Stimulated activated CD4-positive, alpha-beta T cell treated with anti-CD3 and anti-CD28 coated beads, Interleukin-2, amount 100 ng/mL, for 48 hours (primary cell): ENCODE measurements at places on chromosomes 12 and 14.

- DNase-seq = no peak
These were observed 17.1 kb downstream of the MTHFD1 start for GRCh38 chr14:64405295-64405694.

DNA sequence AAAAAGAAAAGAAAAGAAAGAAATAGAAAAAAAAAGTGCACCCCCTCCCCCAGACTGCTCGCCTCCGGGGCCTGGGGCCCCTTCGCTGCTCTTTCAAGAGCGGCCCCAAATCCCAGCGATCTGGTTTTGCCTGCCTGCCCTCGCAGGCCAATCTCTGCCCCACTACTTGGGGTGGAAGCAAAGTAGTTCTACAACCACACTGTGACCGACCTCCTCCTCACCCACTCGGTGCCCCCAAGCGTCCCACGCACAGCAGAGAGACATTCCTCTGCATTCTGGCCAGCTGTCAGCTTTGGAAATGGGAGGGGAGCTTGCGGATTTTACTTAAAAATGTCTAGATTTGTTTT lies 2.4 kb upstream of the TBX3 start:
- DNase-seq = no peak

DNA sequence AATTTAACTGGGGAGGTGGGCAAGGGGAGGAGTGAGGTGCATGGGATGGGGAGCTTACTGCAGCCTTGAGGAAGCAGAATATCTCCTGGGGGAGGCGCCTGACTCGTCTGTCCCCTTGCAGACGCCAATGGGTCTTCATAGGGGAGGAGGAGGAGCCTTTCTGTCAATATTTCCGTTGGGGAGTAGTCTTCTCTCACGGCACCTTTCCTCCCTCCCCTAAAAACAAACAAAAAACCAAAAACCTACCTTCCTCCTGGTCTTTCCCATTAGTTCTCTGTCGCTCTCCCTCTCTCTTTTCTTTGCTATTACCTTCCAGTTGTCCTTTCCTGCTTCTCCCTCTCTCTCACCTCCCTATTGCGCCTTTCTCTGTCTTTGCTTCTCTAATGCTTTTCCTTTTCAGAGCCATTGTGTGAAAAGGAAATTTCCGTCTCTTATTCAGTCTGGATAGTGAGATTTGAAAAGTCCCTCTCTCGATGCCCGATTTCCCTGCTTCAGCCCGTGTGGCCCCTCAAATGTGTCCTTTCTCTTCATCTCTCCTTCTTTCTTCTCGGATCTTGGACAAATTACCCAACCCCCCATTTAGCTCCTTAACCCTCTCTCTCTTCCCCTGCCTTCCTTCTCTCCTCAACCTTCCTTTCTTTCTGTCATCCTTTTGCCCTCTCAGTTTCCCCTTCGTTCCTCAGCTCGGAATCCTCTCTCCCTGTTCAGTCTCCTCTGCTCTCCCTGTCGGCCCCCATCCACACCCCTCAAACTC lies 5.9 kb downstream of the GPR84 start:
- no peak for DNase-seq

- peak; percentile 54 for DNase-seq
These were observed 26.5 kb upstream of the TAMALIN start for GRCh38 chr12:51980051-51980808.

GRCh38 chr12:68806488-68807237 lies 1.3 kb upstream of the MDM2 start:
- DNase-seq = no peak

DNA sequence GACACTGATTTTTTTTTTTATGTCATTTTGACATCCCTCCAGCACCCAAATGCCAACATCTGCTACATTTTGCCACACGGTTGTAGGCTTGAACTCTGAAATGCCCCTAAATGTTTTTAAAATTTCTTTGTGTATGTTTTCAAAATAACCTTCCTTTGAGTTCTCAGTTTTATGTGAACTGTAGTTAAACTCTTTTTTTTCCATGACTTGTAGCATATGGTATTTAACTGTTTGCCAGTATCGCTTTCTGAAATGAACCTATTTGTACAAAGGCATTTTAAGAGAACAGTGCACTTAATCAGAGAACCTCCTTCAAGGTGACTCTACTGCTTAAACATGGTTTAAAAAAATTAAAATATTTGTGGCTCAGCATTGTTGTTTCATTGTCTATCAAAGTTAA lies 61.5 kb downstream of the PDE3A start:
- no peak for DNase-seq

GRCh38 chr14:65819569-65819968 lies 407.0 kb downstream of the FUT8 start:
- no peak for DNase-seq

DNA sequence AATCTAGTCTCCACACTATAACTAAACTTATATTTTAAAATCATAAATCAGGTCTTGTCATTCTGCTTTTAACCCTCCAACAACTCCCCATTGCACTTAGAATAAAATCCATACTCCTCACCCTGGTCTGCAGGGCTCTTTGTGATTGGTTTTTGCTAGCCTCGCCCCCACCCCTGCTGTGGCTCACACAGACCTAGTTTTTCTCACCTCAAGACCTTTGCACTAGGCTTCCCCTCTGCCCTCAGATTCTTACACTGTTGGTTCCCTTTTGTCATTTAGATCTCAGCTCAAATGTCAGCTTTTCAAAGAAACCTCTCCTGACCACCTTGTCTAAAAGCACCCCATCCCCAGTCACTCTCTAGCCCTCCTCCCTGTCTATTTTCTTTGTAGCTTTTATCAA lies 10.7 kb upstream of the LHX5 start:
- no peak for DNase-seq

DNA sequence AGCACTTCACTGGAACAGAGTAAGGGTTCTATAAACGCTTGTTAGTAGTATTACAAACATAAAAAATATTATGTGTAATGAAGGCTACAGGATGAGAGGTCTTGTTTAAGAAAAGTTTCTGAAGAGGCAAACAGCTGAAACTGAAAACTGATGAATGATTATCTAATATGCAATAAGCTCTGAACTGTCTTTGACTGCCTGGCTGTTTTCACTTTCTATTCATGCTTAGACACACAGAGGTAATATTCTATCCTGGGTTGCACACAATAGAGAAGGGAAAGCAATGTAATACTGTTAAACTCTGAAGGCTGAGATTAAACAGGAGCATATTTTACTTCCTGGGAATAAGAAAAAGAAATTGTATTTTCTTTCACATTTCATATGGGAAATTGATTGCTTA lies 251.3 kb downstream of the ALX1 start:
- no peak for DNase-seq

GRCh38 chr12:46985816-46986215 lies 93.6 kb upstream of the PCED1B start:
- DNase-seq = no peak

DNA sequence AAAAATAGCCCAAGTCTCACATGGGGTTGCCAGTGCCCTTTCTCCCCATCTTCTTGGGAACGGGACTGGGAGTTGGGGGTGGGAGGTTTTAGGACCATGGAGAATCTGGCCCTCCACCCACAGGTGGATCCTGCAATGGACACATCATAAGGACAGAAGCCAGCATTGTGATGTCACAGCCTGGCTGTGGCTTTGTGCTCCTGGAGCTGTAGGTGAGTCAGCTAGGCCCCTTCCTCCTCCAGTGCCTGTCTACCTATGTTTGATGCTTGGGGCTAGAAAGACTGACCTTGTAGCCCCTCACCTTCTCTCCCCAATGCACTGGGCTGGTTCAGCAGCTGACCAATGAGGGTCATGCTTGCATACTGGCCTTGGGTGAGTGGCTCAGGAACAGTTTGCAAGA lies at the start of gene CCDC197:
Gene CCDC197, plus strand, starts transcription at position 220 of the 400 bp plus-strand sequence. CDS start 831 bp downstream, outside the sequence.
- DNase-seq = no peak

DNA sequence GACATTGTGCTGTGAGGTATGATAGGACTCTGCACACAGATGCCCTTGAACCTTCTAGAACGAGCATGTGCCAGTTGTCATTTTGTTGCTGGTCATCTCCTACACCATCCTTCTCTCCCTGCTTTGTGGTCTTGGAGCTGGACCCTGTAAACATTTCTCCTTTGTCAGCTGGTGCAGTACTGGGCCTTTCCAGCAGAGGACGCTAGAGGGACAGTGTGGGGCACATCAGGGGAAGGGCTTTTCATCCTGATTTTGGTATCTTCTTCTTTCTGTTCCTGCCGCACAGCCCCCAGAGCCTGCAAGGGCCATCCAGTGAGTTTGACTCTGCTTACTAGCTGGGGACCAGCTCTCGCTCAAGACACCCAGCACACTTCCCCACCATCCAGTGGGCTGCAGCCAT lies 484.6 kb downstream of the AACS start:
- no peak for DNase-seq

GRCh38 chr14:76050797-76051392 lies 65.3 kb downstream of the IFT43 start:
- DNase-seq = peak; percentile 67

DNA sequence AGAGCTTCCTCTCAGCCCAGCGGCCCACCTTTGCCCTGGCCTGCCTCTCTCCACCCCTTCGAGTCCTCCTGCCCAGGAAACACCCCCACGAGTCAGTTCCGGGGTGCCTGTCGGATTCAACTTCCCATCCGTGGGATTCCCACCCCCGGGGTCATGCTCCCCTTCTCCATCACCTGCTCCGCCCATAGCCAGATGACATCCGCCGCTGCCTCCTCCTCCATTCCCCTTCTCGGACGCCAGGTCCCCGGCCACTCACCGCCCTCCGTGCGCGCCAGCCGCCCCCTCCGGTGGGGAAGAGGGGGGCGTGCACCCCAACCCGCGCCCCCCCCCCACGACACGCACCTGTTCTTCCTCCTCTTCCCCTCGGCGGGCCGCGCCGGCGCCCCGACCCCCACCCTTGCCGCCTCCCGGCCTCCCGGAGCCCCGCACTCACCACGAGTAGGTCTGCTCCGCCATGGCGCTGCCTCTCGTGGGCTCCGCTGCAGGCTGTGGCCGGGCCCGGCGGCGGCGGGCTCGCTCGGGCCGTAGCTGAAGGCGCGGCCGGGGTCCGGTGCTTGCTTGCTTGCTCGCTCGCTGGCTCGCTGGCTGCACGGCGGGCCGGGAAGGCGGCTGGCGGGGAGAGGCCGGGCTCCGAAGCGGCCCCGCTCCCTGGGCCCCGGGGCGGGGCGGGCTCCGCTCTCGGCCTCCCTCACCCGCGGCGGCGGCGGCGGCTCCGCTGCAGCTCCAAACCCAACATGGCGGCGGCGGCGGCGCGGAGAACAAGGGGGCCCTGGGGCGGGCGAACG lies 554 bp downstream of the SPPL3 start:
- peak; percentile 42 for DNase-seq

DNA sequence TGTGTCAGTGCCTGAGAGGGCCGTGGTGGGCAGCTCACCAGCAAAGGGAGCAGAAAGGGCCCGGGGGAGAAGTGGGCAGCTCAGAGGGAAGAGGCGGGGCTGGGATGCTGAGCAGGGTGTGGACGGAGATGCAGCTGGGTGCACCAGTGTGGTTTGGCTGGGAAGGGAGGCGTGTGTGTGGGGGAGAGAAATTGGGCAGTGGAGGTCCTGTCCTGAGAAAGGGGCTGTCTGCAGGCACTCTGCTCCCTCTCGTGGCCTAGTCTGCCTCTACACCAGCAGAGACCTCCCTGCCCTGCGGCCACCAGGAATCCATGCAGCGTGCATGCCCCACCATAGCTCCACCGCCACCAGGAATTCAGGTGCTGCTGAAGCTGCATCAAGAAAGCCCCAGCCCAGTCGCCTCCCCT lies 6.4 kb downstream of the TMEM121 start:
- DNase-seq = no peak

DNA sequence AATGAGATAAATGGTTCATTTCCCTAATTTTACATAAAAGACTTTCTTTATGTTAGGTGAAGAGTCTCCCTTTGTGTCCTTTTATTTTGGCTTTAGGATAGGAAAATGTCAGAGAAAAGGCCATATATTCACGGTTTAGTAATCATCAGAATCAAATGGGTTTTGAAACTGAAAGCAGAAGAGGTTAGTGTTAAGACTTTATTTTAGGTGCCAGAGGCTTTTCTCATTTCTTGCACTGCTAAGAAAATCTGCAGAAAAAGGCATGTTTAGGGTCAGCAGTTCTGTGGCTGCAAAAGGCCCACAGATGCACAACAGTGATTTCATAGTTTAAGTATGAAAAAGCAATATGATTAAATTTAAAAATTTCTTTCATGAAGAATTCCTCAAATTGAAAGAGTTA lies 80.4 kb upstream of the SINHCAF start:
- no peak for DNase-seq

DNA sequence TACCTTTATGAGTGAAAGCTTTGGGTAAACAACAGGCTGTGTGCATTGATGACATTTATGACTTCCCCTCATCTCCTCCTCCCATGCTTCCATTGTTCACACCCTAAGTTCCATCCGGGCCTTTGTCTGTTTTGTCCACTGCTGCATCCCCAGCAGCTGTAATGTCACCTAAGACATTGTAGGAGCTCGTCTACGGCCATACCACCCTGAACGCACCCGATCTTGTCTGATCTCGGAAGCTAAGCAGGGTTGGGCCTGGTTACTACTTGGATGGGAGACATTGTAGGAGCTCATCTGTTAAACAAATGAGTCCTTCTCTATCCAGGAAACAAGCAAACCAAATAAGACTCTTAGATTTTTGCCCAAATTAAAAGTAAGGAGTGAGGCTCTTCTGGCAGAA lies 40.4 kb upstream of the SYCP3 start:
- no peak for DNase-seq

DNA sequence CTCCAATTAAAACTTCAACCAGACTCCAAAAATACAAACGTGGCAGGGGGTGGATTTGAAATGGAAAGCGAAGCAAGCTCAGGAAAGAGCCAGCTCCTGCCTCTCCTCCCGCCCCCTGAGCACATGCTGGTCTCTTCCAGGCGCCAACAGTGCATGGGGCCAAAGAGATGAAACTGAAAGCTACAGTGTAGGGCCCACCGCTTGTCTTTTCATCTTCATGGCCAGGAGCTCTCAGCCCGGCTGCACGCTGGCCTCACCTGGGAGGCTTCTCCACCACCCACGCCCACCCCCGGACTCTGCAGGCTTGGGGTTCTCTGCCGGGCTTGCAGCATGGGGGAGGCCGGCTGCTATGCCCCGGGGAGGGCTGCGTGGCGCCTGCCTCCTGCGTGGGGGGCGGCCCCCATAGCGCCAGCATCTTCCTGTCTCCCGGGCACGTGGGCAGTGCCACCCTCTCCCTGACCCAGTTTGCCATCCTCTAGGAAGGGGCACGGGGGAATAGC lies 2.0 kb downstream of the RIMBP2 start:
- no peak for DNase-seq

DNA sequence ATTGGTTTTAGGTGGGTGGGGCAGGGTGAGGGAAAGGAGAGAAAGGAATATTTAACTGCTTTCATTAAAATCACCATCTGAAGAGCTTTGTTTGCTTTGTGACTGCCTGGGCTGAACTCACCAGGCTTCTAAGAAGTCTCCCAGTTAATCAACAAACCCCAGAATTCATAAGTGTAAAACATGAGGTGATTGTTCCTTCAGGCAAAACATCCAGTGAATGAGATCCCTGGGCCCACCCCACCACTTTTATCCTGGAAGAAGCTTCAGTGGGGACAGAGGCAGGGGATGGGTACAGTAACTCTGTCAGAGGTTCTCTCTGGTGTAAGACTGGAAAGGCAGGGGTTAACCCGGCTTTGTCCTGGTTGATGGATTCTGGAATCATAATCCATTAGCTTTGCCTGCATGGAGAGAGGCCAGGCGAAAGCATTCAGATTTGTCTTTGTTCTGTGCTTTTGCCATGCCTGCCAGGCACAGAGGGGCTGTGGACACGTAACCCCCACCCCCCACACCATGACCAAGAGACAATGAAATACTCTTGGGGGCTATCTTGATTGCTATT lies 16.7 kb downstream of the PDE1B start:
- DNase-seq = no peak

GRCh38 chr14:55583942-55584468 lies 4.0 kb downstream of the KTN1 start:
- no peak for DNase-seq
